ENCODE measurements at places on chromosomes 4 and X.
A peak's percentile ranks its signal among the peaks of the same experiment; 100 is the strongest.

GRCh38 chr4:129264008-129264657, 168.2 kb downstream of the C4orf33 start:
- DNase-seq: no peak

DNA sequence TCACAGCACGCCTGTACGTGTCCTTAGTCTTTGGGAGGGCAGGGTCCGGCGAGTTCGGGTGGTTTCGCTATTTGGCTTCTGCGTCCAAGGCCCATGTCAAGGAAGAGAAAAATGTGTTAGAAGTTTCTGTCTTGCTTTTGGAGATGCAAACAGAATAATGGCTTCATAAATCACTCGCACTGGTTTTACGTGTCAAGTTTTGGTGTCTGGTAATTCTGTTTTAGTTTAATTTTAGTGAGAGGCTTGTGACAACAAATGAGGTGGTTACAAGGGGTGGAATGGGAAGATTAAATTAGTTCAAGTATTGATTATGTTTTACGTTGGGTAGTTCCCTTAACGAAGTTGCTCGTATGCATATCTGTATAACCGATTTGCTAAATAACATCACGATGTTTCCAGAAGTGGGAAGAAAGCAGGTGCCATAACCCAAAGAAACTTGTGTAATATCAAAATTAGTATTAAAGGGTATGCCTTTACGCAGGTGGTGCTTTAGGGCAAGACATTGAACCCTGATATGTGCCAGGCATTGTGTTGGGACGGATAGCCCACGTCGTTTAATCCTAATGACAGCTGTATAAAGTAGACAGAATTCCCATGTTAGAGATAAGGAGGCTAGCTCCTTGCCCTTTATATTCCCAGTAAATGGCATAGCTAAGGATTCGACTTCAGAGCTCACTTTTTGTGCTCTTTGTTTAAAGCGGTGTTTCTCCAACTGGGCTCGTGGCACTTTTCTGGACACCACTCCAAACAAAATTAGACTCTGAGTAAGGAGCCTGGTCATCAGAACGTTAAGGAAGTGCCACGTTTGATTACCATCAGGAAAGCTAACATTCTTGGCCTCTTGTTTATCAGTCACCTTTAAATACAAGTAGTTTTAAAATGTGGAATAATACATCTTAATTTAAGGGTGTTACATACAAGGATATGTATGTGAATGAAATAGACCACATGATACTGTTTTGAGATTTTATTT, 843 bp downstream of the RPL34 start:
- peak; percentile 16 for DNase-seq

DNA sequence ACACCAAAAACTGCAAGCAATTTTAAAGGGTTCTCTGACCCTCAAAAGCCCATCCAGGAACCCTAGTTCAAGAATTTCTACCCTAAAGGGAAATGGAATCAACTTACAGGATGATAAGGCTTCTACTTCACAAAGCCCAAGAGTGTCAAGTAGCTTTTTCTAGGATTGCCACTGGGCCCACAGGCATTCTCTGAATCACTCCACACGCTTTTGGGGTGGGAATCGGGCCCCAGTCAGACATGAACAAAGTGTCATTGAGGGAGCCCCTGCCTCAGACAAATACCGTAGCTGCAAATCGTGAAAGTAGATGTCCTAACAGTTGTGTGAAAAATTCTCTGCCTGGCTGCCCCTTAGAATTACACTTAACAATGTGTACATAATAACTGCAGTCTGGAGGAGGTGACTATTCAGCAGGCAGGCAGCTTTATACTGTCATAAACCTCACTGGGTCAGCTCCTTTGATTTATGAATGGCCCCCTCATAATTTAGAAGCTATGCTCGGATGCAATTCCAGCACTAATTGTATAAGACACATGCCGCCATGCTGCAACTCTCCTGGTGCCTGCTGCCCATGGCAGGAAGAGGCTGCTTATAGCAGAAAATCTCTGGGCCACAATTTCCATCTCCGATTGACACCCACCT, 36.7 kb downstream of the CHRDL1 start:
- no peak for DNase-seq

GRCh38 chr4:134936014-134936413, 734.4 kb upstream of the PABPC4L start:
- DNase-seq: no peak

DNA sequence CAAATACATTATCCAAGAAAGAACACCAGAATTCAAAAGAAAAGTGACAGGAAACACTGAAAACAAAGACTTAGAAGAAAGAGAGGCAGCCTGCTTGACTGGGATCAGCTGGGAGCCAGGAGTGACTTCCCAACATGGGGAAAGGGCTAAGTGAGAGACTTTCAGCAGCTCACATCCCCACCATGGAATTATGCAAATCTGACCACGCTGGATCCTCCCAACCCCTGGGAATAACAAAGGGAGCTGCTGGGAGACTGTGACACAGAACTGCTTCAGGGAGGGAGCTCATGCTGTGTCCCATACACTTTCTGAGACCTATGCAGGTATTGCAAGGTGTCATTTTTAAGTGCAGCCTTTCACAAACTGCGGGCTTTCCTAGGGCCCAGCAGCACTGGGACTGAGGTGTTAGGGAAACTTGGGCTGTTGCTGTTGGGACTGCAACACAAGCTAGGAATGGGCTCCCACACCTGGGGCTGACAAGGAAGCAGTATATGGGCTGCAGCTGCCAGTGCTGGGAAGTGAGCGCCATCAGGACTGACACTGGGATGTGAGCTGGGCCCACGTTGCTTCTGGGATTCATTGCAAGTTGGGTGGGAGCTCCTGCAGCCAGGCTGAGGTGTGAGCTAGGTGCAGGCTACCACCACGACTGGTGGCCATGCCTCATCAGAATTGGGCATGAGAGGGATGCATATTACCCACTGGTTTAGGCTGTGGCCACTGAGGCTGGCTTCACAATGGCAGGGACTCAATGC, 139.1 kb downstream of the KDR start:
- no peak for DNase-seq

- DNase-seq: no peak
Measured at GRCh38 chrX:46703980-46704379, 54.9 kb downstream of the SLC9A7 start.

GRCh38 chrX:134452596-134452995, 7.4 kb upstream of the HPRT1 start:
- DNase-seq: no peak

DNA sequence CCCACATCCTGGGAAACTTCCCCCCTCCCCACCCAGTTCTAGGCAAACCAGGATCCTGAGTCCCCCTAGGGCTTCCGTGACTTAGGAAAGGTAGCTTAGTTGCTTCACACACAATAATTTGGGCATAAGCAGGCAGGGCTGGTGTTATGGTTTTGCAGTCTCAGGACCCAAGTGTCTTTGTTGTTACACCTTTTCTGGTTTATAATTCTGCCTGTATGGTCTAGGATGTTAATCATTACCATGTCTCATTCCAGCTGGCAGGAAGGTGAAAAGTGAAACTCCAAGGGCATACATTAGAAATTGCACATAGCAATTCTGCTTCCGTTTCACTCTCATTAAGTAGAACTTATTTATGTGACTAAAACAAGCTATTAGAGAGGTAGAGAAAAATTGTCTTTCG, 16.8 kb downstream of the UGT8 start:
- DNase-seq: no peak

GRCh38 chrX:19446397-19446796, 68.9 kb downstream of the MAP3K15 start:
- no peak for DNase-seq

DNA sequence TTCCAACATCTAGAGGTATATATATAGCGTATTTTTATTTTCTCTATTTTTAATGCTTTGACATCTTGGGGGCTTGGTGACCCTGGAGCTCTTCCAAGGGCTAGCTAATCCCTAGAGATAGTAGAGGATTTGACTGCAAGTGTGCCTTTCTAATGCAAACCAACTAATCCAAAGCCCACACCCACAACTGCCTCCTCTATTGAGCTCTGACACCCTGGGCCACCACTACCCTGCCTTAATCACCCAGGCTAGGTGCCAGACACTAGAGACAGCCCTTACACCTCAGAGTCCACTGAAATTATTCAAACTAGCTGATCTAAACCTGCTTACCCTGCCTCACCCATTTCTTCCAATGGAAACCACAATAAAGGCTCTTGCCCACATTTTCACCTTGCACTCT, 69.6 kb upstream of the ATXN3L start:
- no peak for DNase-seq

GRCh38 chrX:107723511-107723910, 52.1 kb downstream of the TSC22D3 start:
- no peak for DNase-seq

DNA sequence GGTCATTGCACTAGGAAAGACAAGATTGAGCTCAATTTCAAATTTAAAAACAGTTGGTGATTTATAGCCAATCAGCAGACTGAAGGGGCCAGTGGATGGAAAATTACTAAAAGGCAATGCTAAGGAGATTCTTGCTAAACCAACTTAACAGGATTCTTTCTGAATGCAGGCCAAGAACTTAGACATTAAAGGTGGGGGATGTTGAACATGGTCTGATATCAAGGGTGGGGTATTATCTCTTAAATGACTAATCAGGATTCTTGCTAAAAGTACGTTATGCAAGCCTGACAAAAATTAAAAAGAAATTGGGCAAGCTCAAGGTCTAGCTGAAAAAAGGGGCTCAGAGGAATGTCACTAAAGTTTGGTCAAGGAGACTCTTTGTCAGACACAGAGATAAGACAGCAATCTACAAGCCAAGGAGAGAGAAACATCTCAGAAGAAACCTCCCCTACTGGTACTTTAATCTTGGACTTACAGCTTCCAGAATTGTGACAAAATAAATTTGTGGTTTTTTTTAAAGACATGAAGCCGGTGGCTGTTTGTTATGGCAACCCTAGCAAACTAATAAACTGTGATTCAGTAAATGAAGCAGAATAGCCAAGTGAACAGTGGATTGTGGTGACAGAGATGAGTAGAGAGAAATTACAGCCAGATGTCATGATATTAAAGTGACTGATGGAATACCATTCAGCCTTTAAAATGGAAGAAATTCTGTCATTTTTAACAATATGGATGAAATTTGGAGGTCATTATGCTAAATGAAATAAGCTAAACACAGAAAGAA, 120.3 kb upstream of the KLHL4 start:
- DNase-seq: no peak

DNA sequence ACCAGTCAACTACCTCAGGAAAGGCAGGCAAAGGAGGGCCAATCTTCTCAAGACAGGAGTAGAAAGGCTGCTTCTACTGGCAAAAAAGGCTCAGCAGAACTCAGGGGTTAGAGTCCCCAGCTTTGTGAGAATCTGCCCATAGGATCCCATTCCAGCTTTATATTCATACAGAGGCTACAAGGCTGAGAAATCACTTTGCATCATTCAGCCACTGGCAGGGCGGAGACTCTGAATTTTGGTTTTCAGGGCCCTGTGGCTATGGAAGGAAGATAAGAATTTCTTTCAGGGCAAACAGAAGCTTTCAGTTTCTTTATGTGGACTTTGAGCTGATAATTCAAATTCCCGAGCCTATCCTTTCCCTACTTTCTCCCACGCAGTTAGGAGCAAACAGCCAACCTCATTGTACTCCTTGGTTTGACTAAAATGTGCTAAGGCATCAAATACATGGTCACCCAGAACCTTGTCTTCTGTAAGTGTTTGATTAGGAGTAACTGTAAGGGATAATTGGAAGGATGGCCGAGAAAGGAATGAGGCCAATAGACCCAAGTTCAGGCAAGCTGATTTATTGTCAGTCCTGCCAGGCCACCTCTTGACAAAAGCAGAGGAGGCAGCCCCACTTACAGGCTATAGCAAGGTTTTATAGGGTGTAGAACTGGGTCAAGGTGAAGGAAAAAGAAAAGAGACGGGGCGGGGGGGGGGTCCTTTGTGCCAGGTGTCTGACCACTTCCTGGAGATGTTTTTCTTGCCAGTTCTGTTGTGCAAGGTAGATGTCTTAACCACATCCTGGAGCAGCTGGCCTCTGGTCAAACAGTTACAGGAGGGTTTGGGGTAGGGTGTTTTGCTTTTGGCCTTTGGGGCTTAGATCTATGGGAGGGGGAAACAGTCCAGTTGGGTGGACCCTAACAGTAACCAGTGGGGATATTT, 165.3 kb upstream of the PPP1R2C start:
- no peak for DNase-seq

GRCh38 chr4:66465111-66465510, 794.8 kb upstream of the EPHA5 start:
- DNase-seq: no peak

DNA sequence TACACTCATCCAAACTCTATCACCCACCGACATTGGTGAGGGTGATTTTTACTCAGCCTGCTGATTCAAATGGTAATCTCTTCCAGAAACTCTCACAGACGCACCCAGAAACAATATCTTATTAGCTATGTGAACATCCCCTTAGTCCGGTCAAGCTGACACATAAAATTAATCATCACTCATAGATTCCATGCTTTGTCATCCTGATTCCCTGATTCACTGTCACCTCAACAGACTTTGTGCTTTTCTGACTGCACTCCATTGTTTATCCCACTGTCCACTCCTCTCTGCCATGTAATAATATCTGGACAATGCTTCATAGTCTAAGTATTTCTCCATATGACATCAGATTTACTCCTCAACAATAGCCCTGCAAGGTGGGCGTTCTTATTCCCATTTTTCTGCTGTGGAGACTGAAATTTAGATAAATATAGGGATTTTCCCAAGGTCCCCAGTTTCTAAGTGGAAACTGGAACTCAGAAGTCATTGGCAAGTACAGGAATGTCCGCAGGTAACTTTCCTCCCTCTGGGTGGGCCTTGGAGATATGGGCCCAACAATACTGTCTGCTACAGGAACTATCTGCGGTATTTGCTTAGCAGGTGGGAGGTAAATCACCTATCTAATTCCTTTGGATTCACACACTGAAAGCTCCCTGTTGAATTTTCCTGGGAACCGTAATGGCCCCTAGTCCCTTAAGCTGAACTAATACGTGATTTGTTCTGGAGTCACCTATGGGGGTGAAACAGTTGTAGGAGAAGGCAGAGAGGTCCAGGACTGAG, 228.6 kb upstream of the BCOR start:
- DNase-seq: no peak

DNA sequence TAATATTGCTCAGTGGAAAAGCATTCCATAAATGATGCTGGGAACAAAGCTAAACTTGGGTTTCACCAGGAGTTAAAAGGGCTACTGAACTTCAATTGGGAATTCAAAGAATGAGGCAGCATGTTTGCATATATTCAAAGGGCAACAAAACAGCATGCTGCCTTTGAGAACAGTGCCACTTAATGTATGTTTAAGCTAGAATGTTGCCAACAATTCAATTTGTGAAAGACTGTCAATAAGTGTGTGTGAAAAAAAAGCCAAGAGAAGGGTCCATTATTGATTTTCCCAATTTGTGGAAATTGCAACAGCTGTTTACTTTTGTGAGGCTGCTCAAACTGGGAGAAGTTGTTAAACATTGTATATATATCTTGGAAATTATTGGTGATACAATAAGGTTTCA, 701.9 kb upstream of the ACTRT1 start:
- no peak for DNase-seq

DNA sequence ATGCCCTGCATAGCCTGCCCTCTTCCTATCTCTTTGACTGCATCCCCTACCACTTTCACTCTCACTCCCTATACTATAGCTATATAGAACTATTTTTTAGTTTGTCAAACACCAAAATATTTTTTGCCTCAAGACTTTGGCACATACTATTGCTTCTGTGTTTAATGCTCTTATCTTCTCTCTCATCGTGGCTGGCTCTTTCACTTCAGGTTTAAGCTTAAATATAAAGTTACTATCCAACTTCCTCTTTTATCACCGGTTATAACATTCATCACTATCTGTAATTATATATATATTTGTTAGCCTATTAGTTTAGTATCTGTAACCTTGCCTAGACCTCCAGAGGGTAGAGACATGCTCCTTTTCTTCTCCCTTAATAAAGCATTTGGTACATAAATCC, 11.5 kb upstream of the HMGB2 start:
- no peak for DNase-seq
